Kidney epithelial cell (primary cell): ENCODE measurements at places on chromosomes 1 and 21.

- no peak for DNase-seq
Measured at GRCh38 chr1:206708058-206708457, 23.4 kb downstream of the MAPKAPK2 start.

GRCh38 chr1:11564237-11564636, 85.3 kb downstream of the DISP3 start:
- no peak for DNase-seq

GRCh38 chr1:7295946-7296345, 475.1 kb upstream of the VAMP3 start:
- DNase-seq, result no peak

- DNase-seq, result no peak
Measured at GRCh38 chr1:48109390-48110013, 112.3 kb upstream of the TRABD2B start.

DNA sequence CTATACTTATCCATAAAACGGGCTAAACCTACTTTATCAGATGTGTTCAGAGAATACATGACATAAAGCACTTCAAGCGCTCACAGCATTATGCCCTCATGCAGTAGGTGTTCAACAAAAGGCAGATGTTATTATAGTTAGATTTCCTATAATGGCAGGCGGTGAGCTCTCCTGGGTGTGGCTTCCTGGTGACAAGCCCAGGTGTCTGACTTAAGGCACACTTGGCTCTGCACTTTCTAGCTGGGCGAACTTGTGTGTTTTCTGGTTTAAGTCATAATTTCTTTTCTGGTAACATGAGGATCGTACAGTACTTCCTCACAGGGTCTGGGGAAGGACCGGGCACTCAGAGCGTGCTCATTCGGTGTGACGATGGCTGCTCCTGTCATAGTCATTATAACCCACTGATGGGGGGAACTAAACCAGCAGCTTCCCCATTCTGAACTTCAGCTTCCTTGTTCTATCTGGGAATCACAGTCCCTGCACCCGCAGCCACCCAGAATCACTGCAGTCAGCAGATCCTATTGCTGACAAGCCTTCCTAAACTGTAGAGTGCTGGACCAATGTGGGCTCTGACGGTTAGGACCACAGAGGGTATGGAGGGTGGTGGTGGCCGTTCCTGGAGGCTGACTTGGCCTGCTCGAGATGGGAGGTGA, 52.8 kb downstream of the IGSF21 start:
- DNase-seq, result no peak

DNA sequence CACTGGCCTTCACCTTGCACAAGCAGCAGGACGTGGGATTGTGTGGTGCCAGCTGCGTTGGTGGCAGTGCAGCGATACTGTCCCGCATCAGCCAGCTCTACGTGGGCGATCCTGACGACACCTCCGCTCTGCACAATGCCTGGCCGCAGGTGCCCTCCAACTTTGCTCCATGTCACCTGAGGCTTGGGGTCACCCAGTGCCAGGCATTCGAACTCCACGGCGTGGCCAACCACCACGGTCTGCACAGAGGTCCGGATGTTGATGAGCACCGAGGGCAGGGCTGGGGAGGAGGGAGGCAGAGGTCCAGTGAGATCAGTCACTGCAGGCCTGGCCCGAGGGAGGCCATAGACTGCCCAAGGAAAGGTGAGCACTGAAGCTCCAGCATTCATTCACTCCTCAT, 22.6 kb downstream of the LDLRAD2 start:
- no peak for DNase-seq

- no peak for DNase-seq
Measured at GRCh38 chr1:56993475-56993874, 27.7 kb upstream of the C8B start.

DNA sequence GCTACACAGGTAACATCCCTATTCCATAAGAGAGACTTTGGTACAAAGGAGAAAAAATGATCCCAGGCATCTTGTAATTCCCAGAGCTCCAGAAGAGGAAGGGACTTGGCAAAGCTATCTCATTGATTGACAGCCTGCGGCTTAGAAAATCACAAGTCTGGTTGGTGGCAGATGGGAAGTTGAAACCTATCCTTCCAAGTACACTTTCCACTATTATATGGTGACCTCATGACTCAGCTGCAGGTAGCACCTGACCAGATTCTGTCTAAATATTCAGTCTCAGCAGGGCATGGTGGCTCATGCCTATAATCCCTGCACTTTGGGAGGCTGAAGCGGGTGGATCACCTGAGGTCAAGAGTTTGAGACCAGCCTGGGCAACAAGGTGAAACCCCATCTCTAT, 89.9 kb downstream of the TIAM1 start:
- no peak for DNase-seq

DNA sequence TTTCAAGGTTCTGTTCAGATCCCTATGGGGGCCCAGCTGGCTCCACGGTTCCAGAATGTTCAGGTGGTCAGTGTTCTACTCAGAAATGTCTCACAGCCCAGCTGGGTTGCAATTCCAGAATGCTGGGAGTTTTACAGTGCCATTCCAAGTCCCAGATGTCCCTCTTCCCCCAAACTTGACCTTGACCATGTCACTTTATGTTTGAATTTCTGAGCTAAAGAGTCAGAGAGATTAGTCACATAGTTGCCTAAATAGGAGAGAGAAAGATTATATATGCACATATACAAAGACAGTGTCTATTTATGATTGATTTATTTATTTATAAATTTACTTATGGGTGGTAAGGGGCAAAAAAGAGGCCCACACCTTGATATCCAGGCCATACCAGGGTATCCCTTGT, 2.5 kb downstream of the GPR3 start:
- no peak for DNase-seq

GRCh38 chr1:38833146-38833545, 26.4 kb downstream of the RRAGC start:
- no peak for DNase-seq

DNA sequence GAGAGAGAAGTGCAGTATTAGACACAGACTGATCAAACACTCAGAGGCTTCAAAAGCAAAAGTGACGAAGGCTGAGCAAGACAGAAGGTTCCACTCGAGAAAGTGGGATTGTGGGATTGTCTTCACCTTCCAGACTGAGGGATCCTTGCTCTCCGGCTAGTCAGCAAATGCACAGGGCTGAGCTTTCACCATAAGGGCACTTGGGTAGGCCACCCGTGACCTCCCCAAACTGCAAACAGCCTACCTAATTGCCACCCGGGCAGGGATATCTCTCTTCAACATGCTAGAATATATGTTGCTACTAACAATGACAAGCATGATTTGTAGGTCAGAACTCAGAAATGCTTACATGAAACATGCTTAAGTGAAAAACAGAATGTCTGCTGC, 35.3 kb upstream of the RIPK4 start:
- no peak for DNase-seq

GRCh38 chr1:164905869-164906268, 346.9 kb downstream of the PBX1 start:
- DNase-seq, result no peak

- DNase-seq, result no peak
Measured at GRCh38 chr21:20882462-20883407, 115.5 kb upstream of the NCAM2 start.

DNA sequence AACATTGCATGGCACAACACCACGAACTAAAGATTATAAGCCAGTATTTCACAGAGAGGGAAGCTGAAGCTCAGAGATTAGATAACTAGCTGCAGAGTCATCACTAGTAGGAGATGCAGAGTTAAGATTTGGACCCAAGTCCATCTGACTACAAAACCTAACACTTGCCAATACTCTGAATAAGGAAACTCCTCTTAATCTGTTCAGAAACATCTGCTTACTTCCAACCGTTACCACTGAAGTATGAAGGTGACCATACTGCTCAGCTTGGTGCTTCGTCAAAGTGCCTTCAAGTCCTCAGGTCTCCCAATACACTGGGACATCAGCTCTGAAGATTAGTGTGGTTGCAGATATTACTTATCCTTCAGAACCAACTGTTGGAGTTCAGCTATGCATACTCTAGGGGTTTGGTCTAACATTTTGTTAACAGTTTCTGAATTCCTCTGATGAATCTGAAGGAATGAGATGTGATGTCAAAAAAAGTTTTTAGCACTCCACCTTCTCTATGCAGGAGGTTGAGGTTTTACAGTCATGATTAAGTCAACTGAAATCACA, 179.6 kb downstream of the TPR start:
- no peak for DNase-seq

GRCh38 chr1:30695439-30695841, 27.9 kb downstream of the MATN1 start:
- DNase-seq, result no peak

DNA sequence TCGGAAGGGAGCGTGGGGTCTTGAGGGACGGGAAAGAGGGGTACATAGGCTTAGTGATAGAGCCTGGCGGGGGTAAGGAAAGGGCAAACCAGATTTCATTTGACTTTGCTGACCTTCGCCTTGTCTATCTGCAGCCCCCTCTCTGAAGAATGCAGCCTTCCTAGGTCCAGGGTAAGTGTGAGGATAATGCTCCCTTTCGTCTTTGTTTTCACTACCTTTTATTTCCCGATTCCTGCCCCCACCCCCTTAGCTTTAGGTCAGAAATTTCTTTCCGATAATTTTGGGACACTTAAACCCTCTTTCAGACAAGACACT, 396 bp downstream of the ATP5PB start:
- DNase-seq, result no peak

DNA sequence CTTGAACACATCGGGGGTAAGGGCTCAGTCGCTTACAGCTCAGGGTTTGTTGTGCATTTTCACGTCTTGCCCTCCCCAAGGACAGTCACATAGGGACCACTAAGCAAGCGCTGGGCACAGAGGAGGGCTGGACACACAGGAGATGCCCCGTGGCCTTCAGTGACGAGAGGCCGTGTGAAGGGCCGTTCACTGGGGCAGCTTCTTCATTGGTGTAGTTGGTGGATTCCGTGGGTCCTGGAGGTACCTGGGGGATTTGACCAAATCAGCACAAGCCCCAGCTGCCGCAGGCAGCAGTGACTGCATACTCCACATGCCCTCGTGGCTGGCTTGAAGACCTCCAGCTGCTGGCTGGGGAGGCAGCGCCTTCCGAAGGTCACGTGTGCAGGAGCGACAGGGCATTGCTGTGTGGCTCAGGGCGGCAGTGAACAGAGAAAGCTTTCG, 100.8 kb upstream of the C1orf174 start:
- DNase-seq, result no peak

GRCh38 chr1:204126386-204126785, 25.5 kb downstream of the ETNK2 start:
- DNase-seq, result no peak

DNA sequence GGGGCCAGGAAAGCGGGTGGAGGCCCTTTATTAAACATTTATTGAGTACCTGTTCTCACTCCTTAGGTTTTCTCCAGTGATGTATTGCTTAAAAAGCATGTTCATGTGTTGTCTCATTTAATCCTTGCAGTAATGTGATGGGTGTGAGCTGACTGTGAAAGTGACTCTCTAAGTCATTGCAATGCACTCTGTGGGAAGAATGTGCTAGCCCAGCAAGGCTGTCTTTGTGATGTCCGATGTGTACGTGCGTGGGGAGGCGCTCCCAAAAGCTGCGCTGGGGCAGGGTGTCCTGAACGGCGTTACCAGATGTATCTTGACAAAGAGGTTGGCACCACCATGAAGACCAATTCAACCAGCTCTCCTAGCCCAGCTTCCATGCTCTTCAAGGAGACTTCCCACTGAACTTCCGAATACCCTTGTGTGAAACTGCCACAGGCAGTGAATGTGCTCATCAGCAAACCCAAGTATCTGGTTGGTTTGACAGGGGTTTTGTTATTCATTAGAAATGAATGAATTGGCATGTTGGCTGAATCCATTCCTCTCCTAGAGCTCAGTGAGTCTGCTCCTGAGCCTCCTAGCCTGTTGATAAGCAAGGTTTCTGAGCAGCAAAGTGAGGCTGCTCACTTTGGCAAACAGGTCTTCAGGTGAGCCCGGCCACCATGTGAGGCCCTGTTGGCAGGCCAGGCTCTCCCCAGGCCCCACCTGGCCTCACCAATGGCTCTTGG, 28.0 kb downstream of the NUAK2 start:
- no peak for DNase-seq

DNA sequence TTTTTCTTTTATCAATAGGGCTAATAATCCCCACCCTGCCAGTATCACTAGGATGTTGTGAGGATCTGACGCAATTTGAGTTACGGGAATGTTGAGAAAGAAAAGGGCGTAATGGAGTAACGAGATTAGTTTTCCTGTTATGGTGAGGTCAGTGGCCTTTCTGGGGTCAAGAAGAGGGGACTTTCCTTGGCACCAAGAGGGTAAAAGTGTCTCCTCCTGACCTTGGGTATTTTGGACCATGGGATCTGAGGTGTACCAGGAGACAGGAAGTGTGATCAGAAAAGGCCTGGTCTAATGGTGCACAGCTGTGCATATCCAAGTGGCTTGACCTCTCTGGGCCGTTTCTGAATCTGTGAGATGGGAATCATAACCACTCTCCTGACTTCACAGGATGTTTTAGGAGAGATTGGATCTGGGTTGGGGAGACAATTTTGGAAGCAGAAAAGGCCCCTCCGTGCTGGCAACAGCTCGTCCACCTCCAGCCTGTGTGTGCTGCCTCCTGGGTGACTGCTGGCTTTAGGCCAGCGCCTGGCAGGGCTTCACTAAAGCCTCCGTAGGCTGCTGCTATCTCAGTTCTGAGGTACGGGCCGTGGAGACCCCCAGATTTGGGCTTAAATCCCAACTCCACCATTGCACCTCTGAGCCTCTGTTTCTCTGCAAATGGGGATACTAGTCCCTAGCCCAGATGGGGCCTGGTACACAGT, 37.1 kb downstream of the ALPL start:
- DNase-seq, result no peak

GRCh38 chr1:13540866-13541265, 27.1 kb upstream of the LRRC38 start:
- no peak for DNase-seq

- DNase-seq, result peak; percentile 35
Measured at GRCh38 chr1:173202424-173203145, 4.5 kb downstream of the TNFSF4 start.

GRCh38 chr1:181131255-181131941, 42.9 kb downstream of the IER5 start:
- DNase-seq, result no peak

DNA sequence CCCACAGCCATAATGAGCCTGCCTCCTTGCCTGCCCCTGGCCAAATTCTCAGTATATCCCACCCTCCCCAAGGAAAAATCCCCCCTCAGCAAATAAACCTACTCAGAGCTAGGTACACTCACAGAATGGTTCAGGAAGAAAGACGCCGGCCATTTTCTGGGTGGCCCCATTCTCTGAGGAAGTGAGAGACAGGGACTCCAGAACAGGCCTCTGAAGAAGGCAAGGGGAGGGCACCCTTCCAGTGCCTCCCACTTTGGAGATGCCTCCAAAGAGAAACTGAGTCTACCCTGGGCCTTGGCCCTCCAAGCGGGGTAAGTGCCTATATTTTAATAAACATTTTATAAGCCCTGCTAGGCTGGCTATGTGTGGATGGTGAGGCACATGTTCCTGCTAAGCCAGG, 2.3 kb downstream of the PACC1 start:
- DNase-seq, result no peak

DNA sequence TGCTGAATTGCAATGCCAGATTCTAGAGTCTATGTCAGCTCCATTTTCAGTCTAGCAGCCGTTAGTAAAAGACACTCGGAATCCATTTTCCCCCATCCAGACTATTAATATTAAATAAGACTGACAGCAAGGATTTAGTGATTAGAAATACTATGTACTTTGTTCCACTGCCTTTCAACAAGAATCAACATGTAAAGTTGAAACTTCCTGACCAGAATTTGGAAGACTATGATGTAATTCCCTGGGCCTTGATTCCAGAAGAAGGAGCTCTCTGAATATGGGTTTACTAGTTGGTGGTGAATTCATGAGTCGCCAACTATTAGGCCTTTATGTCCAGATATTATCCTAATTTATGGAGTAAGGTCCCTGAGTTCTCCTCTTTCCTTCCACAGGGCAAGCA, 24.8 kb downstream of the KDM1A start:
- no peak for DNase-seq
